ENCODE measurements at places on chromosomes 1 and 21.
A peak's percentile ranks its signal among the peaks of the same experiment; 100 is the strongest.

- no peak for DNase-seq
These were observed 17.4 kb downstream of the SLX9 start for GRCh38 chr21:44957047-44957831.

DNA sequence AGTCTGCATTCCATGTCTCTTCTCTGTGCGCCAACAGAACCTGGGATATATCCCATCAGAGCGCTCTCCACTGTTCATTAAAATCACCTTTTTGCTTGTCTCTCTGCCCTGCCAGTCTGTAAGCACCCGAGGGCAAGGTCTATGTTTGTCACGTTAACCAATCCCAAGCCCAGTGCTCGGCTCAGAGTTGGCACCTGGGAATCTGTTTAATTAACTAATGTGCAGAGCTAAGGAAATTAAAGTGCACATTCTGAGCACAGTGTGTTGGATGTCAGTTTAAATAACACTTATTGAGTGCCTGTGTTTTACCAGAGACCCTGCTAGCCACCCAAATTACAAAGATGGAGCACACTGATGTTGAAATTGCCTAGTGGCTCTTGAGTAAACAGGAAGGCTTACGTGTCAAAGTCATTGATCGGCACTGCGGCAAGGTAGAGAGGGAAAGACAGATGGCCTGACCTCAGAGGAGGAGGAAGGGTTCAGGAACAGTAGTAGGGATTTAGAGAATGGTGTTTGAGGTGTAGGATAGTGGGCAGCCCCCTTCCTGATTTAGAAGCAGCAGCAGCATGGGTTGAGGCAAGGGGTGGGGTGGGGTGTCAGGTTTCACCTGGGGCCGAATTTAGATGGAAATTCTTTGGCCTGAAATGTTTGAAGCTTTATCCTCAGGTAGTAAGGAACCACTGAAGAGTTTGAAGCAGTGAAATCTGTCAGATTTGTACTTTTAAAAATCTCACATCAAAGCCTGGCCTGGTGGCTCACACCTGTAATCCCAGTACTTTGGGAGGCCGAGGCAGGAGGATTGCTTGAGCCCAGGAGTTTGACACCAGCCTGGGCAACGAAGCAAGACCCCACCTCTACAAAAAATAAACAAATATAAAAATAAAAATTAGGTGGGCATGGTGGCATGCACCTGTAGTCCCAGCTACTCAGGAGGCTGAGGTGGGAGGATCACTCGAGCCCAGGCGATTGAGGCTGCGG, 7.7 kb downstream of the ARMH1 start:
- no peak for DNase-seq

GRCh38 chr1:160675641-160676410, 29.0 kb upstream of the SLAMF1 start:
- DNase-seq, result peak; percentile 79

- DNase-seq, result no peak
These were observed 14.1 kb upstream of the MOB3C start for GRCh38 chr1:46630719-46631118.

GRCh38 chr21:17444828-17445227, 68.0 kb upstream of the CXADR start:
- DNase-seq, result no peak

GRCh38 chr21:36203603-36203889, 46.9 kb downstream of the DOP1B start:
- DNase-seq, result no peak

- DNase-seq, result no peak
These were observed 1.2 kb downstream of the RAB25 start for GRCh38 chr1:156062189-156062588.

GRCh38 chr1:65572701-65573421, 152.4 kb downstream of the LEPR start:
- no peak for DNase-seq

DNA sequence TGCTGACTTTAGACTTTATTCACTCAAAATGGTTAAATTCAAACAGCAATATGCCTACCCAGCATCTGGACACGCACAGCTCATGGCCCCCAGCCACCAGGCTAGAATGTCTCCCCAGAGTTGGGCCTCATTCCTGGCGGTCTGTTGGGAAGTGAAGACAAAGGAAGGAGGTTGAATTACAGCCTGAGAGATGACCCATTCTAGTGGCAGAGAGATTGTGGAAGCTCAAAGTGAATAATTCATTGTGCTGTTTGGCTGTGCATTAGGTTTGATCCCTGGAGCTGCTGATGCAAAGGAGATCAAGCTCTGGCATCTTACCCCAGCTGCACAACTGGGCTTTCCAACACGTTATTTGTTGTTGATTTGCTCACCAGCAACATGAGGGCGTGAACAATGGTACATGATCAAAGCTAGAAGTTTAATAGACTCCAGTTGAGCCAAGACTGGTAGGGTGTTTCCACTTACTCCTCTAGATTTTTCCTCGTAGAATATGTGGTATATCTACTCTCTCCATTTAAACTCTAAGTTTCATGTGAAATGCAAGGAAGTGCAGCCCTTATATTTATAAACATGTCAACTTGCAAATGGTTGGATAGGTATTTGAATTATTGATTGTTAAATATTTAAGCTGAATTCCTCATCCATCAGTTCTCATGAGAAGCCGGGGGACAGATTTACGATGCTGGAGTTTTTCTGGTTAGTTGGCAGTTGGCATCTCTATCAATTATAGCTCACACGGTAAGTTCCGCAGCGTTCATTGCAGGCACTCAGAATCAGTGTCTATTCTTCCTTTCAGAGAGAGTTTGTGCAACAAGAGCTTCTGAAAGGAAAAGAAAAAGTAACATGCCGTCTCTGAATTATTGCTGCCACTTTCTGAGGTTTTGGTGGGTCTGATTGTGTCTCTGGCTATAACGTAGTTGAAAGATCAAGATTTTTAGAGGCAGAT, 222.7 kb downstream of the TM2D1 start:
- DNase-seq, result no peak

GRCh38 chr1:23657659-23658275, 33.8 kb upstream of the RPL11 start:
- DNase-seq, result peak; percentile 14

DNA sequence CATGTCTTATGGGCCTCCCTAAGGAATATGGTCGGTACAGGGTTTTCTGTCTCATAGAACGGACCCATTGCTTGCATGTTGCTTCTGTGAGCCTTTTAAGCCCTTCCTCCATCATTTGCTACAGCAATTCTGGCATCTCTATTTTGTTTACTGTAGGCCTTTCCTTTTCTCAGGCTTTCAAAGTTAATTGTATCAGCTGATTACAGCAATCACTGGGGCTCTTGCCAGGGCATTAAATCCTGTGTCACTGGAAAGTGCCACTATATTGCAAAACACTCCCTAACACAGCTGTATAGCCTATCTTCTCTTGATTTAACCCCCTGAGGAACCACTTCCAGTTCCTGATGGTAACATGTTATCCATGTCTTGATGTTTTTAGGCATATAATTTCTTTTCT, 156.5 kb downstream of the PDE4B start:
- no peak for DNase-seq

DNA sequence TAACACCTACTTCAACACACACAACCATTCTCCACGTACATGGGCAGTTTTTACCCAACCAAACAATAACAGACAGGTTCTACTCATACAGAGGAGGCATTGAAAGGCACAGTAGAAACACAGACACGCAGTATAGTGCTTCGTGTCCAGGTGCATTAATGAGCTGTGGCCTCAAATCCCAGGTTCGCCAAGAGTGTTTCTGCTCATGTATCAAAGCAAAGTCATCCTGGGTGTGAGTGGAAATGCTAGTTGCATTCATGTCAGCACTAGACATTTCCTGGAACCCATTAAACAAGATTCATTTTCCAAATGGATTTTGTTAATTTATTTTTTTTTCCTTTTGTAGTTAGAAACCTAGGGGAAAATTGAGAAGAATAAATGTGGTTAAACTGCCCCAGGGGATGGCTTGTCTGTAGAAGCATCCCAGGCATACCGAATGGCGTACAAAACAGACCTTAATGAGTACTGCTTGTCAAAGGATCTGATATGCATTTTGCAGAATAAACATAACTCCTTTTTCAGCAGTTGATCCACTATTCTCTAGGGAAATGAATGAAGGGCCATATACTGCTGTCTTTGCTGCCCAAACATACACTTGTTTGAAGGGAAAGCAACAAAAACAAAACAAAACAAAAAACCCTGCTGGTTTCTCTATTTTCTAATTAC, 298.6 kb upstream of the ST6GALNAC5 start:
- no peak for DNase-seq

- no peak for DNase-seq
These were observed 186.9 kb upstream of the ADGRL4 start for GRCh38 chr1:79193211-79194079.

DNA sequence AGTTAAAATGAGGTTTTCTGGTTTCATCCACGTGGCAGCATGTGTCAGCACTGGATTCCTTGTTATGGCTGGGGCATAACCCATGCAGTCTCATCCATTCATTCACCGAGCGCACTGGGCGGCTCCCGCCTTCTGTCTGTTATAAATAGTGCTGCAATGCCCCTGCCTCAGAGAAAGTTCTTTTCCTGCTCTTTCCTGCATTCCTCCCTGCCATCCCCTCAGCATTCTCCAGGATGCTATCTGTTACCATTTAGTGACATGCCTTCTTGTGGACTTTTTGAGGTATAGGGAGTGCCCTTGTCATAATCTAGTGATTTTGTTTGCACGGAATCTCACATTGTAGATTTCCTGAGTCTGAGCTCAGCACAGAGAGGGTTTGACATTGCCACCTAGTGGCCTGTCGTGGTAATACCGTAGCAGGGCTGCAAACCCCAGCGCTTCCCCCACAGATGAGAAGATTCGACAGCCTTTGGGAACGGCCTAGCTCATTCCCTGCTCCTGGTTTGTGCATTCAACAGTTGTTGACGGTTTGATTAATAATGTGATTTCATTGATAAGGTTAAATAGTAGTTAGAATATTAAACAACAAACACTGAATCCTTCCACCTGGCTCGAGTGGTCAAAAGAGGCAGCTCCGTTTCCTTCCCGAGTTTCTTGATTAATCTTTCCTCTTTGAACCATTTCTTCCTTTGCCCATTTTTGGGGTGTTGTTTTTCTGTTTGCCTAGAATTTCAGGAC, 46.3 kb downstream of the UMODL1 start:
- DNase-seq, result peak; percentile 72

DNA sequence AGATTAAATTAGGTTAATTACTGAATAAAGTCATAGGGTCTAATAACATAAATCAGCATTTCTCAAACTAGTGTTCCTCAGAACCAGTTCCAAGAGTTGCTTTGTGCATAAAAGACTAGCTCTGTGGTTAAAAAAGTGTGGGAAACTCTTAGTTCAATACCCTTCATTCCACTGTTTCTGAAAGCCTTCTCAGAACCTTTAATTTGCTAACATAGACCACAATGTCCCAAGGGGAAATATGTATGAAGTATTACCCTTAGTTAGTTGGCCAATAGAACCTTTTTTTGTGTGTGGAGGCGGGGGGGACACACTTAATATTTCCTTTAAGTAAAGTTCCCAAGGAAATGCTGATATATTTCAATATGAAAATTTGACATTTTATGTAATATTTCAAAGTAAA, 20.4 kb downstream of the ODF2L start:
- no peak for DNase-seq

- no peak for DNase-seq
These were observed 8.0 kb upstream of the SIM2 start for GRCh38 chr21:36690628-36691554.

- no peak for DNase-seq
These were observed 202.2 kb downstream of the ROR1 start for GRCh38 chr1:63976006-63976405.

DNA sequence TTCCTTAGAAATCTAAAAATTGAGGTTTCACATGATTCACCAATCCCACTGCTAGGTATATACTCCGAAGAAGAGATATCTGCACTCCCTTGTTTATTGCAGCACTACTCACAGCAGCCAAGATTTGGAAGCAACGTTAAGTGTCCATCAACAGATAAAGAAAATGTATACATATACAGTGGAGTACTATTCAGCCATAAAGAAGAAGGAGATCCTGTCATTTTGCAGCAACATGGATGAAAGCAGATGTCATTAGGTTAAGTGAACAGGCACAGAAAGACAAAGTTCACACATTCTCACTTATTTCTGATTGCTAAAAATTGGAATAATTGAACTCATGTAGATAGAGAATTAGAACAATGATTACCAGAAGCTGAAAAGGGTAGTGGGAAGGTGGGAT, 56.4 kb downstream of the RABGAP1L start:
- DNase-seq, result no peak

DNA sequence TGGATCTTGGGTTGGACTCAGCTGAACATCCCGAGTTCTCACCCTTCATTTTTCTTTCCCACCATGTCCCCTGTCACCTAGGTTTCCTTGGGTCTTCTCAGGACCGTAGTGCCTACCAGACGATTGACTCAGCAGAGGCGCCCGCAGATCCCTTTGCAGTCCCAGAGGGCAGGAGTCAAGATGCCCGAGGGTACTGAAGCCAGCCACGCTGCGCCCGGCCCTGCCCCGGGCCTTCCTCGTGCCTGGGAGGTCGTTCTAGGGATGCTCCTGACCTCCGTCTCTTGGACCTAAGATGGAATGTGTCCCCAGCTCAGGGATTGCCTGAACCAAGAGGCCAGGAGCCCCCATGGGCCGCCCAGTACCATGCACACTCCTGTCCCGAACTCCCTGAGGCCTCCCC, 12.0 kb upstream of the C1orf167 start:
- DNase-seq, result no peak

GRCh38 chr1:7288992-7289391, 482.1 kb upstream of the VAMP3 start:
- DNase-seq, result no peak

GRCh38 chr21:37940691-37941090, 24.4 kb upstream of the KCNJ6 start:
- no peak for DNase-seq

- DNase-seq, result no peak
These were observed 13.7 kb downstream of the SPRTN start for GRCh38 chr1:231351816-231352215.

- no peak for DNase-seq
These were observed 189.9 kb downstream of the ZC3H11B start for GRCh38 chr1:219422811-219423598.

GRCh38 chr21:38027901-38028498, 111.7 kb upstream of the KCNJ6 start:
- DNase-seq, result no peak

DNA sequence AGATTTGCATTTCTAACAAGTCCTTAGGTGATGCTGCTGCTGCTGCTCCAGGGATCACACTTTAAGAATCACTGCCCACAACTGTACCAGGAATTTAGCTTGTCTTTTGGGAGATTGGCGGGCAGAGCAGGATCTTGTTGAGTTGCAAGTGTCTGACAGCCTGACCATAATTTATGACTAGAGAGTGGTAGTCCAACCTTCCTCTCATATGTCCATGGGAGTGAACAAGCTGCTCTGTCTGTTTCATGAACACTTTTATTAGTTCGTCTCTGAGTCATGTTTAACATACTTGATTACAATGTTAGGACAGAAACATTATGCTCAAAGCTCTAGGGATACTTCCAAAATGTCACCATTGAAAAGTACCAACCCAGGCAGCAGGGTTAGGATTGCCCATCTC, 169.6 kb downstream of the TGFB2 start:
- DNase-seq, result no peak

Data from CD4-positive, alpha-beta T cell treated with Interleukin-6 at 100 ng/mL for 8 hours (primary cell).